Activated naive CD4-positive, alpha-beta T cell treated with anti-CD3 and anti-CD28 coated beads, Interleukin-2, amount 10 ng/mL, durations not matched to agents 5 hours and 36 hours (primary cell): ENCODE measurements at places on chromosomes 12 and 14. TPM values are rescaled to one million over a fixed set of nuclear protein-coding genes. Genes with fewer than 3 reads are reported as not detected.

SRRM4 gene
- total RNA-seq: not detected

BHLHE41 gene
- not detected for total RNA-seq

SOX5 gene
- total RNA-seq: not detected

OAS1 gene
- 34.9 TPM for total RNA-seq

TRAFD1 gene
- 71.5 TPM for total RNA-seq
